ENCODE measurements at places on chromosomes 1 and 21.

DNA sequence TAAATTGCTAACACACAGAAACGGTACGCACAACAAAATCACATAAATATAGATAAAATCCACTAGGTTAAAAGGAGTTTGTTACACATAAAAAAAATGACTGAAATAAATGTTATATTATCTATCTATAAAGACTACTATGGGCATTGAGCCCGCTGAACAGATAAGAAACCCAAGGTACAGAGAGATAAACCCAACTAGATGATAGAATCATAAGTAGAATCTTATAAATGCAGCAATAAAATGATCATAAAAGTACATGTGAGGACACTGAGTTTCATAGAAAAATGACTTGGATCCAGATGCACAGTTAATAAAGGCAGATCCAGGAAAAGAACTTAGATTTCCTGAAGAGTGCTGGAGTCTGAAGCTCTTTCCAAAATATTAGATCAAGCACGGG is 128.7 kb downstream of the RGS7 start:
- DNase-seq, result no peak

- DNase-seq, result no peak
These were observed 78.4 kb downstream of the KIF14 start for GRCh38 chr1:200542162-200542561.

DNA sequence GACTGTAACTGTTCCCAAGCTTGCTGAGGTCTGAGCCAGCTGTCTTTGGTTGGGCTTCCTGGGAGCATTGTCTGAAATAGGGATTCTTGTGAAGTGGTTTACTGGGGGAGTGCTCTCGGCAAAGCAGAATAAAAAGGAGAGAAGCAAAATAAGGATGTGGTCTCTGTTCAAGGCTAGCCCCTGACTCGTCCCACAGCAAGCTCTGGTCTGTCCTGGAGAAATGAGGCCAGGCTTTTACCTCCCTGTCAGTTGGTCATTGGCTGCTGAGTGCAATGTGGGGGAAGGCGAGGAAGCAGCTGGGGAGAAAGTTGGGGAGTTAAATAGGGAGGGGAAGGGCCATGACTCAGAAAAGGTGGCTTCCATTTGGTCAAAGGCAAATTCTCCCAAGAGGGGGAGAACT is 303.9 kb upstream of the DUSP10 start:
- DNase-seq, result no peak

DNA sequence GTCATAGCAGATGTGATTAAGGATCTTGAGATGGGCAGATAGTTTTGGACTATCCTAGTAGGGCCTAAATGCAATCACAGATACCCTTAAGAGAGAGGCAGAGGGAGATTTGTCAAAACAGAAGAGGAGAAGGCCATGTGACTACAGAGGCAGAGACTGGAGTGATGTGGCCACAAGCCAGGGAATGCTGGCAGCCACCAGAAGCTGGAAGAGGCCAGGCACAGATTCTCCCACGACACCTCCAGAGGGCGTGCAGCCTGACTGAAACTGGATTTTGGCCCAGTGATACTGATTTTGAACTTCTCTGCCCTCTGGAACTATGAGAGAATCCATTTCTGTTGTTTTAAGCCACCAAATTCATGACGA is 52.1 kb upstream of the EPS8L3 start:
- no peak for DNase-seq

GRCh38 chr1:56866656-56867055 is 12.1 kb downstream of the C8A start:
- no peak for DNase-seq

GRCh38 chr21:45335761-45336534 is 48.3 kb upstream of the POFUT2 start:
- no peak for DNase-seq

DNA sequence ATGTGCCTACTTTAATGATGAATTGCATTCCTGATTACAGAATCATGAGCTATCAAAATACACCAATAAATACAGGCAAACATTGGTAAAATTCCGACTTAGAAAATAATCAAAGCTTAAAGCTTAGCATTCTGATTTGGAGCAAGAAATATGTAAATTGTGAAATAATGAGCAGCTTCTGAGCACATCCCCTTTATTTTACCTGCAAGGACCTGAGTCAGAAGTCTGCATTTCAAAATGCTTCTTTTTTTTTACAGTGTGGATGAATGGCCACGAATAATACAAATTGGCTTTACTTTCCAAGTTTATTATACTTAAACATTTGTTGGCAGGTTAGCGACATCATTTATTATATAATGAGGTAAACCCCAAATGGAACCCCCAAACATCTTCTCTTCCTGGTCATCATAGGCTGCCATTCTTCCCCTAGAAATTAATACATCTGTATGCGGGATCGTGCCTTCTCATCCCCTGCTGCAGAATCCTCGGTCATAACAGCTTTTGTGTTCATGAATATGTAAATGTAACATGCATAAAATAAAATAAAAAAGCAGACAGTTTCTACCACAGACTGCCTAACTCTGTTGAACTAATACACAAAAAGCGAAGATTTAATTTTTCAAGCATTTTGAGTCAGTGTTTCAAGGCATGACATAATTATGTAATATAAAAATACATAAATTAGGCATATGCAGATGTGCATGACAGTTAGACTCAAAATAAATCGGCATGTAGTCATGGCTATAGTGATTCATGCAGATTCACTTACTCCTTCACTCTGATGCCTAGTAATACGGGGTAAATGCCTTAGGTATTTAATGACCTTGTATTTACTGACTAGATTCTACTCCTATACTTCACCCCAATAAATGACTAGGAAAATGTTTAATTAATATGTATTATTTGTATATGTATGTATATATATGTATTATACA is 339.7 kb downstream of the USP25 start:
- no peak for DNase-seq

DNA sequence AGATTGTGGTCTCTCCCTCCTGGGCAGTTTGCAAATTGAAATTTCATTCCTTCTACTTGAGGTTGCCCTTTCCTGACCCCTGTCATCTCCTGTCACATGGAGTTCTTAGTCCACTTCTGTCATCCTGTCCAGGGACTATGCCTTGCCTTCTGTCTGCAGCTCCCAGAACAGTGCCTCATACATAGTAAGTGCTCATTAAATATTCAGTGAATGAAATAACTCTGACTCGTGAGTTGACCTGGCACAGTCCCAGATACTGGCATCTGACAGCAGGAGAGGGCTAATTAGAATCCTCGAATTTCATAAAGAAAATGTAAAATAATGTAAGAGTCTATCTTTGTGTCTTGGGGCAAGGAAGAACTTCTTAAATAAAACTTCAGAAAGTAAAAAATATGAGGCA is 50.8 kb downstream of the CNIH3 start:
- DNase-seq, result no peak

DNA sequence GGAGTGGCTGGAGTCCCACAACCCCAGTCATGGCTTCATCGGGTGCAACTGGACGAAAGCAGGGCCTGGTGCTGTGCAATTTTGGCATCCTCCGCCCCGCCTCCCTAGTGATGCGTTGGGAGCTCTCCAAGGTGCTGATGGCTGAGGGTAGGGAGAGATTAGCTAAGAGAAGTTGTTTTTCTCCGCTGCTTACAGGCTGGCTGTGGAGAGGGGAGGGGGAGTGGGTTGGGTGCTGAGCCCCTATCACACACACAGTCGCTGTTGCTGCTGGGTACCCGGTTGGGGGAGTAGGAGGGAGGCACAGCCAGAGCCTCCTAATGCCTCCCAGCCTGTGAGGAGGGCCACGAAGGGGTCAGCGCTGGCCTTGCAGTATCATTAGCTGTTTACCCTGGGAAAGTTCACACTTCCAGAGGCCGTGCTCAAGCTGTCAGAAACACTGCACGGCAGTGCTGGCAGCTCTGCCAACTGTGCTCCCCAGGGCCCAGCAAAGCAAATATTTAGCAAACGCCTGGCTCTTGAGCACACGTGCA is 110.0 kb downstream of the GRIK3 start:
- DNase-seq, result no peak

DNA sequence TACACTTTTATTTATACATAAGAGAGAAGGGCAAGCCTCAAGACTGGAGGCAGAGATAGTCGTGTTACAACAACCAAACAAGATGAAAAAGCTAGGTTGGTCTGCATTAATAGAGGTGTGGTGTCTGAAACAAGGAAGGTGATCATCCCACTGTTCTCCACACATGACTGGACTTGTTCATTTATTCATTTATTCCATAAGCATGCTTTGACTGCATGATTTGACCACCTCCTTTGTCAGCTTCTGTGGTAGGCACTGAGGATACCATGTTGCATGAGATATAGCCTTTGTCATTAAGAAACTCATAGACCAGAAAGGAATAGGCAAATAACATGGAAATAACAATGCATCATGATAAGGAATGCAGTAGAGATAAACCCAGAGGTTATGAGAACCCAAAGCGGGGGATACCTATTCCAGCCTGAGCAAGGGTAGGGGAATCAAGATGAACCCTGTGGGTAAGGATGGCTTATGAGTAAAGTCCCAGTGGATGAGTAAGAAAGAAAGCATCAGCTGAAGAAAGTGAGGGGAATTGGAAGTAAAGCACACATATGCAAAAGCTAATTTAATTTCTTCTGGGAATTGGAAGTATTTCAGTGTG is 173.7 kb upstream of the FGGY start:
- no peak for DNase-seq

GRCh38 chr1:19140465-19140864 is 69.6 kb downstream of the UBR4 start:
- DNase-seq, result no peak

DNA sequence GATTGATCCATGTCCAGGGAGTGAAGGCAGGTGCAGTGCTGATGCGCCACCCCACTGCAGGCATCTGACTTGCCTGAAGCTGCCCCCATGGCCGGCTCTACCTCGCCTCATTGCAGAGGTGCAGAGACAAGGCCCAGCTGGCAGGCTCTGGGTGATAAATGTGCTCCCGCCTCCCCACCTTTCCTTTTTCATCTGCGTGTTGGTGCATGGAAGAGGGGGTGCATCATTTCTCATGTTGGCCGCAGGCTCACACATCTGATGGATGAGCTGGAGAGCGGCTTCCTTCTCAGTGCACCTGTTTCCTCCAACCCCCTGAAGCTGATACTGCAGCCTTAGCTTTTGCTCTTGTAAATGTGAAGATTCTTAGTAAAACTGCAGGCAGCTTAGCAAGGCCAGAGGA is 306.0 kb upstream of the KAZN start:
- DNase-seq, result no peak

DNA sequence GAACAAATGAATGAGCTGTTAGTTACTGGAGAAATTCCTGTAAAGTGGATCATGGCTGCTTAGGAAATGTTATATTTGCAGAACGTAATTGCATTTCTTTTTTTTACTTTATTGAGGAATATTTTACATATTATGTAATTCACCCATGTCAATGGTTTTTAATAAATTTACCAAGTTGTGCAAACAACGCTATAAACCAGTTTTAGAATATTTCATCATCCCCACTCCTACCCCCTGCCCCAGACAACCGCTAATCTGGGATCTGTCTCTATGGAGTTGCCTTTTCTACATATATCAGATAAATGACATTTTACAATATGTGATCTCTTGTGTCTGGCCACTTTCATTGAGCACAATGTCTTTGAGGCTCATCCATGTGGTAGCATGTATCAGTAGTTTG is 4.3 kb upstream of the IFFO2 start:
- DNase-seq, result no peak

DNA sequence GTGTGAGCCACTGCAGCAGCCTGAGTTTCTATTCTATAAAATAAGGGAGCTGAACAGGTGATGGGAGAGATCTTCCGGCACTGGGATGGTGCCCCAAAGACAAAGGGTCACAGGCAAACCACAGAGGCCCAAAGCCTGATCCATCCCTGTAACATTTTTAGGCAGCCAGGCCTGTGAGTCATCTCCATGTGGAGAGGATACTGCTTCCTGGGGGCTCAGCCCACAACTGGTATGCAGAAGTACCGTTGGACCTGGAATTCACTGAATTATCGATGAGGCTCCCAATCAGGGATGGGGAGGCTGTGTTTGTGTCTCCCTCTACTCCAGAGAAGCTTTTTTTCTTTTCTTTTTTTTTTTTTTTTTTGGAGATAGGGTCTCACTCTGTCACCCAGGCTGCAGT is 48.8 kb upstream of the WASF2 start:
- no peak for DNase-seq

DNA sequence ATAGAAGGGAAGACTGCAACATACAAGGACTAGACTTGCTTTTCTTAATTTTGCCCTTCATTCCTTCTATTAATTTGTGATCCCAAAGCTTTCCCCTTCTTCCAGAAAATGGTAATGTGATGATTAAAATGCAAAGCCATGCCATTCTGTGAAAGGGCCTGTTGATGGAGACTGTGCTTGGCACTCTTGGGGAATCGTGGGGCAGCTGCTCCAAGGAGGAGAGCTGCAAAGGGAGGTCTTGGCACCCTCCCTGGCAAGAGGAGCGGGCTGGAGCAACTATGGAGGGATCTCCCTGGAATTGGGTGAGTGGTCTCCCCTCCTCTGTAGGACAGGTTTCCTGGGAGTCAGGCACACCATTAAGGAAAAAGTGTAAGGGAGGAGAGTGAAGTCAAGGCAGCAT is 16.6 kb downstream of the CACNA1S start:
- DNase-seq, result no peak

GRCh38 chr1:201447903-201448871 is 20.8 kb downstream of the PHLDA3 start:
- DNase-seq, result no peak

All from vagina (tissue), 2 donors.